ENCODE measurements at places on chromosomes 7 and 10.
A peak's percentile ranks its signal among the peaks of the same experiment; 100 is the strongest.

- no peak for DNase-seq
These were observed 183.1 kb upstream of the SEMA3E start for GRCh38 chr7:83832009-83832408.

DNA sequence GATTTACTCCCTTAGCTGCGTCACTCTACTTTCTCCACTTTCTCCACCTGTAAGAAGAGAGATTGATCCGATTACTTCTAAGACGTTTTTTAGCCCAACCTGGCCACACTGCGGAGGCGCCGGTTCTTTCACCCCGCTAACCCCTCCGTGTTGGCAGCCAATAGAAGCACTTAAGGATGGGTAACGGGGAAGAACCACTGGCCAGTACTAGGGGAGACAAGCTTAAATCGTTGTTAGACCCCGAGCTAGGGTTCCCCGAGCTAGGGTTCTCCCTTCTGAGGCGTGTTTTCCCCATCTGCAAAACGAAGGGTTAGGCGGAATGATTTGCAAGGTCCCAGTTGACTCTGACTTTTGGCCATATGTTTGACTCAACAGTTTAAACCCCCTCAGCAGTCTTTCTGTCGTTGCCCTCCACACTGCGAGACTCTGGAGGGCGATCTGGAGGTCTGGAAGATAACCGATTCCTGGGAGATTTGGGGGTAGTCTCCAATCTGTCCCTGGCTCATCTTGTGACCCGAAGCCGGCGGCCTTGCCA lies 644 bp downstream of the UMAD1 start:
- DNase-seq = no peak

- no peak for DNase-seq
These were observed 147.5 kb downstream of the RAB11FIP2 start for GRCh38 chr10:117899181-117899683.

- DNase-seq = no peak
These were observed 81.4 kb upstream of the LAMB4 start for GRCh38 chr7:108211382-108212201.

GRCh38 chr10:89419548-89419947 lies 5.2 kb downstream of the IFIT5 start:
- no peak for DNase-seq

GRCh38 chr7:88226886-88227516 lies 7.2 kb upstream of the SRI start:
- no peak for DNase-seq

GRCh38 chr7:27105301-27106031 lies 3.0 kb upstream of the HOXA2 start:
- DNase-seq = no peak

DNA sequence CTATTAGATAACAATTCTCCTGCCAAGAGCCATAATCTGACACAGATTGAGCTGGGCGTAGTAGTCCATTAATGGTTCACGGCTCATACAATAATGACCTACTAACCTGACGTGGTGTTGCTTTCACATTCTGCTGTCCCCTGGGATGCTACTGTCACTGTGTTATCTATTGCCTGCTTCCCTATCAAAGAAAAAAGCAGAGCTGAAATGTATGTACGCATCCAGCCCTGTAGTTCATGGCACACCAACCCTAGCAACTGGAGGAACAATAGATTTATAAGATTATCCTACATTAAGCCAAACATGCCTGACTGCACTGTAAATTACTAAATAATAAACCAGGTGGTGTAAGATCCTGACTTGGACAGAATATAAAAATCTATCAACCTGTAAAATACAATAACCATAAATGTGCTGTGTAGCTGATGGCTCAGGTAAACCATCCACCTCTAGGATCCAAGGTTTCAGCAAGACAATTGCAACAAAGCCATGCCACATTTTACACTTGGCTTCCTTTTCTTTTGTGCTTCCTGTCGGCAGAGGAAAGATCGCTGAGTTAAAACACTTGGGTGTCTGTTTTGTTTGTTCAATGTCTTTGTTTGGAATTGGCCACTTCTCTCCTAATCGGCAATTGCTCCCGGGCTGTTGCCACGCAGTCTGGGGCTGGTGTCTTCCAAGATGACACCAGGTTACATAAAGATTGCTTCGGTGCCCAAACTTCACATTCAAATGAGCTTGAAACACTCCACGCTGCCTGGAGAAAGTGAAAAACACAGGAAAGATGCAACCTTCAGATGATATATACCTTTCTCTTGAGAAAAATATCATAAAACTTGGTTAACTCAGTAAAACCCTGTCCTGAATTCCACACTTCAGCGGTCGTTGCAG lies 143.9 kb upstream of the MGMT start:
- no peak for DNase-seq

DNA sequence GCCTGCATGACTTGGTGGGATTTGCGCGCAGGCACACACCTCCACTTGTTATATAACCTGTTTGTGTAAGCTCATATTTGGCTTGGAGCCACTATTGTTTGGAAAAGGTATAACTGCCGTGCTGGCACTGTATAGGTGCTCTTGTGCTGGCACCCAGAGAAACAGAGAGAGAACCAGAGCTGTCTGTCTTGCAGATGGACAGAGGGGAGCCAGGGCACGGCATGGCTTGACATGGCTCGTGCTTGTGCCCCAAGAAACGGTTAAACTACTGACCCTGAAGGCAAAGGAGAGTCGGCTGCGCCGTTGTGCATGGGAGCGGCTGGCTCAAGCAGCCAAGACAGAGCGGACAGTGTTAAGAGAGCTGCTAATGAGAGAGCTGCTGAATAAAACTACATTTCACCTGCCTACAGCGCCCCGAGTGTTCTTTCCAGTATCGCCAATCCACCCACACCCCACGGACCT lies 23.2 kb downstream of the RAPGEF5 start:
- DNase-seq = no peak

DNA sequence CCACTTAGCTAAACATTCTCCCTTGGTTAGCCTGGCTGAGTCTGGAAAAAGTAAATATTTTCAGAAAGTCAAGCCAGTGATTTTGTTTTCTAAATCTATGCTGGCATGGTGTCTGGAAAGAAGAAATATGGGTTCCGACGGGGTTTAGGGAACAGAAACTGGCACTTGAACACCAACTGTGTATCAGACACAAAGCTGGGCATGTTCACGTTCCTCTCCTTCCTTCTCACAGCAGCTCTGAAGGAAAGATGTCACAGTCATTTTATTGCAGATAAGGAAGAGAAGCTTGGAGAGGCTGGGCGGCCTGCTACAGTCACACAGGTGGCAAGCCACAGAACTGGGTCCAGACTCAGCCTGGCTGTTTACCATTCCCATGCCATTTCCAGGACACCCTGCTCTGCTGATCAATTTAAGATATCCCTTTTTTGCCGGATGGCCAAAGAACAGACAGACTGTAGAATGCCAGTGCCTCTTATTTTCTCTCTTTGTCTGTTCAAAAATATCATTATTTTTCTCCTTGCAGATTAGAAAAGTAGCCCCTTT lies 118.8 kb downstream of the HERPUD2 start:
- DNase-seq = no peak

GRCh38 chr7:86094166-86094669 lies 549.5 kb upstream of the GRM3 start:
- DNase-seq = no peak

- DNase-seq = no peak
These were observed 36.5 kb upstream of the DLD start for GRCh38 chr7:107854454-107854853.

DNA sequence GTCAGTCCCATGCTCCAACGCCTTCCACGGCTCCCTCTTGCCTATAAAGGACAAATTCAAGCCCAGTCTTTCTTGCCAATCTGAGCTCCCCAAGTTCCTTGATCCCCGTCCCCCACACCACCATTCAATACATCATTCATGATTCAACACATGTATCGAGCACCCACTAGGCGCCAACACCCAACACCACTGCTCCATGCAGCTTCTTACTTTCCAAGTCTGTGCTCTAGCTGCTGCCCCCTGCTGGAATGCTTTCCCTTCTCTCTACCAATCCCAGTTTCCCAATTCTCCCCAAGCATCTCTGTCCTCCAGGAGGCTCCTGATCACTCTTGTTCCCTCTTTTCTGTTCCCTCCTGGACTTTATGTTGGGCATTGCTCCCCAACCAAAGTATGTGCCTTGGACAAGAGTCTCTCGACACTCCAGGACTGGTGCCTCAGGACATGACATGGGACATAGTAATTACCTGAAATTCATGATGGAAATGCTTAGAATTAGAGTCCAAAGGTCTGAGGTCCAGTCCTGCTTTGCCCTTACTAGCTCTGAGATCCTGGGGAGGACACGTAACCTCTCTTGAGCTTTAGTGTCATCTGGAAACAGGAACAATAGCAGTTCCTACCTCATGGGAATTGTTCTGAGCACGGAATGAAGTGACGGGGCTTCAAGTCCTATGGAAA lies 172.7 kb downstream of the NEURL1 start:
- DNase-seq = peak; percentile 32

- DNase-seq = no peak
These were observed 5.8 kb downstream of the ACSL5 start for GRCh38 chr10:112379635-112380296.

- DNase-seq = no peak
These were observed 700.7 kb downstream of the PHTF2 start for GRCh38 chr7:78499283-78499682.
